ENCODE measurements at places on chromosomes 12 and 14.

DNA sequence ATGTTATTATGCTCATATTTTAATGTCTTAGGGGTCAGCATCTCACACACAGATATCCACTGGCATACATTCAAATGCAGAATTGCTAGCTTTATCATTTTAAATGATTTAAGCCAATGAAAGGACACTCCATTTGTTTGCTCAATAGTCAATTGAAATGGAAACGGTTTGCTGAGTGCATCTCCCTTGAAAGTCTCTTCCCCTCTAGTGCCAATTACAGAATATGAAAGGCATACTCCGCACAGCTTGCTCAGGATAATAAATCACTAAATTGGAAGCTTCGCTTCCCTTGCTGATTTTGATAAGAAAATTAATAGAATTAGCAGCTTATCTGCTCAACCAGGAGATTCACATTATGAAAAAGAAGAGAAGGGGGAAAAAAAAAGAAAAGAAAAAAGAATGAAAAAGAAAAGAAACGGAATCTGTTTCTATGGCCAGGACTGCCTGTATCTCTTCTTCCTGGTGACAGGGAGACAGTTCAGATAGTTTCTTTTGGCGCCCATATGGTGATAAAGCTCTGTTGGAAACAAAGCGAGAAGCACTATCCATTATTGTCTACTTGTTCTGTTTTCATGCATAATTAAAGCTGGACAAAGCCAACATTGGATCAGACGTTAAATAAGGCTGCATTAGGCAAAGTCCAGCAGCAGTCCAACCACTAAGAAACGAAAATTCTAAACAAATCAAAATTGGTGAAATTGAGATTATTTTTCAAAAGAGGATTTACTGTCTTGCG lies 225.0 kb downstream of the GXYLT1 start:
- no peaks in the 10 kb centered on the region for H3K4me1 ChIP-seq
- no peaks in the 10 kb centered on the region for H3K36me3 ChIP-seq
- DNase-seq = no peak
- no peak overlapping the region for H3K4me3 ChIP-seq
- peaks cover 7% of the 10 kb centered on the region for H3K27me3 ChIP-seq

DNA sequence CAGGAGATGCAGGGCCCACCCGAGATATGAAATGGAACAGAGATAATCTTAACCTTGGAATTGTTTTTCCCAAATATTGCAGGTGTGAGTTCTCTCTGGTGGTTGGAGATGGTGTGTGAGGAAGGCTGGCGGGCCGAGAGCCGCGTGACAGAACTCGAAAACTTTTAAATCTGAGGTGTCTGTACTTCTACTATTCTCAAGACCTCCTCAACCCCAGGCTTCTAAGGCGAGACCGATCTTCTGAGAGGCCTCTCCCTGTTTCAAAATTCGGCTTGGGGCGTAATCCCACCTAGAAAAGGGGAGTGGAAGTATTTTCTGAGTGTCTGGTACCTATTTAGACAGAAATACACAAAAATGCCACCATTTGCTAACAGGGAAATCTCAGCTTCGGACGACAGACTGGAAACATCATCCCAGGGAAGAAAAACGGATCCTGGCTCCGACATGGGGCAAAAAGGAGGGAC lies 611 bp downstream of the SARNP start:
- H3K27ac ChIP-seq = no peak overlapping the region
- H3K27me3 ChIP-seq = no peaks in the 10 kb centered on the region
- no peak for DNase-seq
- peaks cover 37% of the 10 kb centered on the region for H3K36me3 ChIP-seq
- H3K4me1 ChIP-seq = peaks cover 50% of the 10 kb centered on the region

GRCh38 chr12:115338566-115339294 lies 654.8 kb upstream of the TBX3 start:
- no peak overlapping the region for H3K27ac ChIP-seq
- H3K4me3 ChIP-seq = no peak overlapping the region
- H3K27me3 ChIP-seq = no peaks in the 10 kb centered on the region
- no peaks in the 10 kb centered on the region for H3K36me3 ChIP-seq
- no peaks in the 10 kb centered on the region for H3K4me1 ChIP-seq

GRCh38 chr14:99574099-99574880 lies 29.7 kb downstream of the CCDC85C start:
- no peaks in the 10 kb centered on the region for H3K36me3 ChIP-seq
- H3K4me1 ChIP-seq = peaks cover 2% of the 10 kb centered on the region
- no peak overlapping the region for H3K4me3 ChIP-seq
- no peak overlapping the region for H3K27ac ChIP-seq
- H3K27me3 ChIP-seq = no peaks in the 10 kb centered on the region

DNA sequence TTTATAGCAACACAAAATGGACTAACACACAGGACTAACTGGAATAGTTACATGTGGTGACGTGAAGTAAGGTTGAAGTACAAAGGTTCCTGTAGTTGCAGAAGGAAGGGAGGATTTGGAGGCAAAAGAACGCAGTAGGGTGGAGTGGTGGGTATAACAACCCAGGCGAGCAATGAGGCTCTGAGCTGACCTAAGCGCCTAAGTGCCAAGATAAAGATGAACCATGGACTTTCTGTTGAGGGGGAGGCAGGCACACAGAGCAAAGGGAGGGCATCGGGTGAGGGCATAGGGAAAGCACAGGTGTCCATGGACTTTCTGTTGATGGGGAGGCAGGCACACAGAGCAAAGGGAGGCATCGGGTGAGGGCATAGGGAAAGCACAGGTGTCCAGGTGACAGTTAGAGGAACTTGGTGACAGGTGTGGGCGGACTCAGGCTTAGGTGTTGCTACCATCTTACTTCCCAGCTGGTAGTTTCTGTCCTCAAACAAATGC lies 15.2 kb downstream of the SCNN1A start:
- H3K4me1 ChIP-seq = peaks cover 19% of the 10 kb centered on the region
- no peak for DNase-seq
- H3K27me3 ChIP-seq = no peaks in the 10 kb centered on the region
- H3K27ac ChIP-seq = no peak overlapping the region
- H3K36me3 ChIP-seq = no peaks in the 10 kb centered on the region

- H3K27me3 ChIP-seq = no peaks in the 10 kb centered on the region
- H3K27ac ChIP-seq = no peak overlapping the region
- no peak overlapping the region for H3K4me3 ChIP-seq
- H3K4me1 ChIP-seq = no peaks in the 10 kb centered on the region
- no peak for DNase-seq
Measured at GRCh38 chr14:33406766-33407165, 468.1 kb downstream of the NPAS3 start.

DNA sequence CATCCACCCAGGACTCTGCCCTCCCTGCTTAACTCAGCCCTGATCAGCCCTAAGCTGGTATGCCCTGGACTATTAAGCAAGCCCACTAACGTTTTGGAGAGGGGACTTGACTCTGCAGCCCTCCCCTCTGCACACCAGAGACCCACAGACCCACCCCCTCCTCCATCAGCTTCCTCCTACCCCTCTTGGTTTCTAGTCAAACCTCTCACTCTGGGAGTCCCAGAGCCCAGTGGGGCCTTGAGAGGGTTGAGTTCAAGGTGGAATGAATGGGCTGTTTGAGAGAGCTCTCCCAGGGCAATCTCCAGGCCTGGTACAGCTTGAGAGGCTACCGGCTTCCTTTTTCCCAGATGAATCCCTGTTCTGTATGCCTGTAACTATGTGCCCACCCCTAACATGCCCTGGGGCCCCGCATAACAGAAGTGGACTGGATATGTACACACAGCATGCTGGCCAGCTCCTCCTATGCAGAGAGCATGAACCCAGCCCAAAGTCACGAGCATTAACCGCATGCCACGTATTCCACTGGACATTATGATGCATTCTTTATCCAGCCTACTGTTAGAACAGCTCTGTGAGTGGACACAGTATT lies 43.6 kb downstream of the IRF2BPL start:
- H3K27ac ChIP-seq = no peak overlapping the region
- DNase-seq = no peak
- no peaks in the 10 kb centered on the region for H3K27me3 ChIP-seq

DNA sequence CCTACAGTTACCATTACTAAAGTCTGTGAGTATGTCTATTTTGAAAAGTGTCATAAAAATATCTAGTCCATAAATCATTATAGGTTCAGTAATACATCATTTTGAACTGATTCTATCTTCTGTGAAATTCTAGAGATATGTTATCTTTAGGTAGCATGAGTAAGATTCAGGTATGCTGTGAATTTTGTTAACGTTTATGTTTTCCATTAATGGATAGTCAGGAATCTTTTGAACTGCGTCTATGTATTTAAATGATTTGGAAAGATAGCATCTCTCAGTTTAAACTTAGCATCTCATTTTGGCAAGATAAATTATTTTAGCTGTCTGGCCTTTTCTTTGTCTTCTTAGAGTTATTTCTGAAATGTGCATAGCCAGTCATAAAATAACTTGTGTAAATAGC lies 8.3 kb downstream of the ALG10B start:
- DNase-seq = no peak
- no peak overlapping the region for H3K27ac ChIP-seq
- H3K4me3 ChIP-seq = no peak overlapping the region
- H3K27me3 ChIP-seq = no peaks in the 10 kb centered on the region
- H3K36me3 ChIP-seq = peaks cover 1% of the 10 kb centered on the region
- H3K4me1 ChIP-seq = no peaks in the 10 kb centered on the region

DNA sequence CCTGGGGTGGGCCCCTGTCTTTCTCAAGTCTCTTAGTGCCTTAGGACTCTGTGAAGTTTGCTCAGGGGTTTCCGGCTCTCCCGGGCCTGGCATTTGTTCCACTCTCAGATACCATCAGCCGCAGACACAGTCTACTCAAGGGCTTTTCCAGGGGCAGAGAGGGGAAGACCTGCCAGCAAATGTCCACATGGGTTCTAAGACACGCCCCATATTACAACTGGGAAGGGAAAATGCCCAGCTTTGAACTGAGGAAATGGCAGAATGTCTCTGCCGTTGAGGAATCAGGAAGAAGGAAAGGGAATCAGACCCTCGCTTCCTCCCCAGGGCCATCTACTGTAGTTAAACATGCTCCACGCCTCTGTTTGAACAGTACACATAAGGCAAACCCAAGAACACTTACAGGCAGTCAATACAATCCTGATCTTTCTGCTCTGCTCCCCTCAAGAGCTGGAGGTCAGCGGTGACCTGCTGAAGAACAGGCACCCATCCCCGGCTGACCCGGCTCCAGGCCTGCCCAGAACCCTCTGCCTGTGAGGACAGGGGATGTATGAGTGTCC lies 7.9 kb downstream of the CCDC85C start:
- H3K27me3 ChIP-seq = no peaks in the 10 kb centered on the region
- no peak overlapping the region for H3K27ac ChIP-seq
- no peak overlapping the region for H3K4me3 ChIP-seq
- H3K36me3 ChIP-seq = no peaks in the 10 kb centered on the region
- H3K4me1 ChIP-seq = peaks cover 23% of the 10 kb centered on the region
- no peak for DNase-seq

DNA sequence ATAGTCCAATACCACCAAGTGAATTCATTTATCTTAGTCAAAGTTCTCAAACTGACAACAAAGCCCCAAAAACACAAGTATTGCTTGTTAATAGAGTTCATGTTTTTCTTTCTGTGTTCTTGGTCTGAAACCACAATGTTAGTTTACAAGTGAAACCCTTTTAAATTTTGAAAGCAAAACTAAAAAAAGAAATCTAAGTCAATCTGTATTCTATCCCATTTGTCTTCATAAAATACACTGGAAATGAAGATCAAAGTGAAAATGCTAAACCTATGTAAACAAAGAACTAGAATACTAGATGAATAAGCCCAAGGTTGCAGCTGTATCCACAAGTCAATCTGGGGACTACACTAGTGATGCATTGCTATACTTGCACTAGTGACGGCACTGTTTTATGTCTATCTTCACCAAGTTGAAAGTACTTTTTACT lies 10.4 kb downstream of the MAP4K5 start:
- H3K36me3 ChIP-seq = no peaks in the 10 kb centered on the region
- DNase-seq = no peak
- peaks cover 57% of the 10 kb centered on the region for H3K4me1 ChIP-seq
- H3K27ac ChIP-seq = peak overlapping the region; percentile 85

GRCh38 chr14:23660290-23661226 lies 24.4 kb downstream of the DHRS2 start:
- H3K27me3 ChIP-seq = no peaks in the 10 kb centered on the region
- H3K4me3 ChIP-seq = no peak overlapping the region
- no peak overlapping the region for H3K27ac ChIP-seq
- DNase-seq = peak; percentile 21
- H3K36me3 ChIP-seq = no peaks in the 10 kb centered on the region

GRCh38 chr14:78346747-78347146 lies 176.6 kb downstream of the NRXN3 start:
- no peak overlapping the region for H3K27ac ChIP-seq
- DNase-seq = no peak
- H3K27me3 ChIP-seq = no peaks in the 10 kb centered on the region
- H3K4me1 ChIP-seq = no peaks in the 10 kb centered on the region

DNA sequence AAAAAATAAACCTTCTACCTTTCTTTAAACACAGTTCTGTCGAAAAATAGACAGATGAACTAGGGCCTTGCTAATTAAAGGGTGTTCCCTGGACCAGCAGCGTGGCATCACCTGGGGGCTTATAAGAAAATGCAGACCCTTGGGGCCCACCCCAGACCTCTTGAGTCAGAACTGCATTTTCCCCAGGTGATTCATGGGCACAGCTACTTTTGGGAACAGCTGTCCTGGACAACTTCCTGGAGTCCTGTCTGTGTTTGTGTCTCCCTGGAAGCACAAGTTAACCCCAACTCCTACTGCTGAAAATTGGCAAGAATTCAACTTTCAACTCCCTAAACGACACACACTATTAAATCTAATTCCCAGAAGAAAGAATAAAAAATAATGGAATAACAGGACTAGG lies 17.8 kb downstream of the FBLN5 start:
- no peaks in the 10 kb centered on the region for H3K27me3 ChIP-seq
- DNase-seq = no peak
- H3K4me3 ChIP-seq = no peak overlapping the region
- no peaks in the 10 kb centered on the region for H3K4me1 ChIP-seq
- H3K27ac ChIP-seq = no peak overlapping the region

- no peak overlapping the region for H3K4me3 ChIP-seq
- no peaks in the 10 kb centered on the region for H3K4me1 ChIP-seq
- H3K27ac ChIP-seq = no peak overlapping the region
- no peak for DNase-seq
Measured at GRCh38 chr12:77299910-77300669, 234.7 kb upstream of the E2F7 start.
